ENCODE measurements at places on chromosomes 11 and 22. TPM values are rescaled to one million over a fixed set of nuclear protein-coding genes. Genes with fewer than 3 reads are reported as not detected.

The CASP1 gene
- 44.0 TPM for total RNA-seq

The NAALAD2 gene
- 1.7 TPM for total RNA-seq

The KRTAP5-10 gene
- total RNA-seq = not detected

The KCNC1 gene
- total RNA-seq = not detected

The ART5 gene
- 0.52 TPM for total RNA-seq

The RIBC2 gene
- total RNA-seq = 1.4 TPM

The TMEM45B gene
- not detected for total RNA-seq

The PATE4 gene
- not detected for total RNA-seq

The LINC01488 gene
- not detected for total RNA-seq

The CNGA4 gene
- total RNA-seq = 0.16 TPM

The BLID gene
- total RNA-seq = 0.39 TPM

The DCDC1 gene
- 0.08 TPM for total RNA-seq

The ARFIP2 gene
- total RNA-seq = 53.4 TPM

The GALNT18 gene
- 0.96 TPM for total RNA-seq

The RNF215 gene
- 23.7 TPM for total RNA-seq

The PATL1 gene
- 14.9 TPM for total RNA-seq
